Activated CD4-positive, alpha-beta T cell treated with anti-CD3 and anti-CD28 coated beads, Interleukin-2, Interleukin-6, amounts not matched to agents 100 ng/mL and 50 ng/mL, durations not matched to agents 16 hours and 8 hours (primary cell): ENCODE measurements at places on chromosomes 7 and 10.

GRCh38 chr10:129899276-129900130 lies 64.6 kb downstream of the EBF3 start:
- DNase-seq, result no peak

DNA sequence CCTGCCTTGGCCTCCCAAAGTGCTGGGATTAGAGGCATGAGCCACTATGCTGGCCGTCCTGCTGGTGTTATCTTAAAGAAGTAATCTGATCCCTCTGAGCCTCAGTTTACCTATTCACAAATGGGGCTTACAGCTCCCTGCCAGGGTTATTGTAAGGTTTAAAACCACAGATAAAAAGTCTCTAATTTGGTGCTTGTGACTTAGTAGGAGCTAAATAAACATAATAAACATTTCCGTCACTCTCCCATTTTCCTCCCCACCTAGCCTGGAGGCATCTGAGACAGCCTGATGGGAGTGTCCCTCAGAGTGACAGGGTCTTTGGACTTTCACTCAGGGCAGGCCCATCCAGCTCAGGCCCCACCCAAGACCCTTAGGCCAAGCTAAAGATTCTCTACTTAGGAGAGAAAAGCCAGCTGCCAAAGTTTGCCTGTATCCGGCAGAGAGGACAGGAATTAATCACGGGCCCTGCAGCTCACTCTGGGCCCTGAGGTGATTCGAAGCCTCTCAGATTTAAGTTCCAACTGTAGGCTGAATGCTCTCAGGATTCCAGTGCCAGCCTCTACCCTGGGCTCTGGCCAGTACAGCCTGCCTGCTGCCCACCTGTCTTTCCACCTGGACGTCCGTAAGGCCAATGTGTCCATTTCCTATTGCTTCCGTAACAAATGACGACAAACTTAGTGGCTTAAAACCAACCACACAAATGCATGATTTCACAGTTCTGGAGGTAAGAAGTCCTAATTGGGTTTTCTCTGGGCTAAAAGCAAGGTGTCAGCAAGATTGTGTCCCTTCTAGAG lies 21.8 kb upstream of the DUSP5 start:
- no peak for DNase-seq

DNA sequence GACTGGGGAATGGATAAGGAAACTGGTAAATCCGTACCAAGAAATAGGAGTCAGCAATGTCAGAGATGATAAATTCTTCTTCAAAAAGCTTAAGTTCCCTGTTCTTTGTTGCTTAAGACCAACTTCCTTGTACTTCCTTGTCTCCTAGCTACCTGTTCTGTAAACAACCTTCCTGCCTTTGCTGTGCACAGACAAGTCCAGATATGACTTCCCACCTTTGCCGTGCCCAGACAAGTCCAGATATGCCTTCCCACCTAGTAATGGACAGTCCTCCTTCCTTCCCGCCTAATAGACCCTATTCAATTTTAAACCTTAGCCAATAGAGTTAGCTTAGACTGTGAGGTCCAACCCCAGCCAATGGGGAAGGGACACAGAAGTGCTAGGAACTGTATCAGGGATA lies 2.5 kb upstream of the ZNF33A start:
- no peak for DNase-seq

- DNase-seq, result no peak
Observed at GRCh38 chr10:61588770-61589211, 73.9 kb upstream of the CABCOCO1 start.

DNA sequence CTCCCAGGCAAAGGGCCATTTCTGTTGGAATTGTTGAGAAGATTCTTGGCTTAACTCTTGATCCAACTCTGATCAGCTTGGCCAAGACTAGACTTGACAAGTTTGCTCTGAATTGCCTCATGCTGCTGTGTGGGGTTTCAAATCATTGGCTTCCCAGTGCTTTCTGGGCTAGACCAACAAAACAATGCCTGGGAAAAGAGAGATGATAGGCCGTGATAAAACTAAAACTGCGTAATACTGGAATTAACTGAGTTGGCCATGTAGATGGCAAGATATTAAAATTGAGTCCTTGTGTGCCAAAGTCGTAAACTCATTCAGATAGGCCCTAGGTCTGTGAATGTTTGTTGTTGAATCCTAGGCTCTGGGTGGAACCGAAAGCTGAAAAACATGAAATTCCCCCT lies 222.6 kb downstream of the MGMT start:
- DNase-seq, result no peak

DNA sequence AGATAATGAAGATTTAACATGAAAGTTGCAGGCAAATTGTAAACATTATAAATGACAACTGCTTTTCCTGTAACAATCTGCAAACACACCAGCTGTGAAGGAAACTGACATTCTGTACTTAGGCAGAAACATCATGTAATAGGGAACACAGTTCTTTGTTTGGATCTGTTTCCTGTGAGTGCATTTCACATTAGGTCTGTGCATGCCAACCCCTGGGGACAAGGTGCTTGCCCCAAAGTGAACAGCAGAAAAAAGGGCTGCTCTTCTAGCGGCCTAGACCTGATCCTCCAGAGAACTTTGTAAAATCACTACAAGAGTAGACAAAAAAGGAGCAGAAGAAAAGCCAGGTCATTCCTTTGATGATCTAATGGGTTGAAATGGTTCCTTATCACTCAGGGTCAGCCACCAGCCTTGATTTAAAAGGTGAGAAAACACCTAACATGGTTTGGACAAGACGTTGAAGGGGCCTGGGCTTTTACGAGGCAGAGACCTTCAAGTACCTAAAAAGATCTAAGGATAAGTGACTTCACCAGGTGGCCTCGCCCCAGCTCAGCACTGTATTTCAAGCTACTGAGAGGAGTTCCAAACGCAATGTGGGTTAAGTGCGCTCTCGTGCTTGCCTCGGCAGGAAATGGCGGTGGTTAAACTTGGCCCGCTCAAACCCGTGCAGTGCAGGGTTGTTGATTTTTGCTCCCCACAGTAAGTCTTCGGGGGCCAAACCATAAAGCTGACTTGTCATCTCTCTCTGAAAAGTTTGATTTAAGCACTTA lies 249.7 kb downstream of the CREB5 start:
- peak; percentile 0 for DNase-seq

DNA sequence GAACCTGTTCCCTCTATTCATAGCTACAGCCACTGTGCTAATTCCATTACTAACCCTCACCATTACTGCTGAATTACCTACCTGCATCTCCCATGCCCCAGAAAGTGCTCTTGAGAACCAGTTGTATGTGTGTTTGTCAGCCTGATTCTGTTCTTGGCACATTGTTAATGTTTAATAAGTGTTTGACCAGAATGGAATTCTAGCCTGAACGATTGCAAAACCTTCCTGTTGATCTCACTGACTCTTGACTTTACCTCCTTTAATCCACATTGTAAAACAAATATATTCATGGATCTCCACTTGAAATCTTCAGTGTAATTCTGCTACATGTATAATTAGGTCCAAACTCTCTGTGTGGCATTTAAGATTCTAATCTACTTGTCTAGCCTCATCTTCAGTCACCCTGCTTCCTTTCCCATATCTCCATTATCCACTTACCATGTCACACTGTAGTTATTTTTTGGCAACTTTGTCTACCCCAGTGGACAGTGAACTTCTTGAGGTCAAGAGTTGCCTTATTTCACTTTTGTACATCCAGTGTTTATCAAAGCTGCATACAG lies 4.9 kb downstream of the ZNF277 start:
- no peak for DNase-seq

DNA sequence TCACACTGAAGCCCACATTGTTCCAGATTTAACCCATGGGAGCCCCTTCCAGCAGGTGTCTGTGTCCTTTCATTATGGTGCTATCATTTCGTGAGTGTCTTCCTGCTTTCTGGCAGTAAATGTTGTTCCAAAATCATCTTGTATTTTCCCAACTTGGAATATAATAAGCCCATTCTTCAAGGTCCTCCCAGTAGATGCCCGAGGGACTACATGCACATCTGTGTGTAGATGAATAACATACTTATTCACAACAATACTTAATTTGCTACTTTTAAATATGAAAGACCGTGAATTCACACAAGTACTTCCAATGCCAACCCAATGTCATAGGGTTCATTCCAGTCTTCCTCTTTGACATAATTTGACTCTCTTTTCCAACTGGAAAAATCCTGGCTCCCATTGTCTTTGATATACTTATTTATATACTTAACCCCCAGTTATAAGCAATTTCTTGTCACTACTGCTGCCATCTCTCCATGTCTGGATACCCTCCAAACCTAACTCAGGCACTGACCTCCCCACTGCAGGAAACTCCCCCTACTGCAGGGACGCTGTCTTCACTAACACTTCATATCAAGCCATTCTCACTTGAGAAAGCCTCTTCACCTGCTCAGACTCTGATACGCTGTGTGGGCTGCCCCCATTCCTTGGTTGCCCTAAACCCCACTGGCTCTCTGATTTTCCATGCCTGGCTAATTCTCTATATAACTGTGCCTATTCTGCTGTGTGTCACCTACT lies 1119.2 kb downstream of the CNTNAP2 start:
- DNase-seq, result no peak

- DNase-seq, result no peak
Observed at GRCh38 chr10:47420305-47421056, 36.4 kb upstream of the ZNF488 start.

- DNase-seq, result no peak
Observed at GRCh38 chr7:16051561-16052255, 365.2 kb upstream of the MEOX2 start.

GRCh38 chr7:139588632-139589031 lies 65.1 kb downstream of the CLEC2L start:
- no peak for DNase-seq
